ENCODE measurements at places on chromosomes 11 and 22.

DNA sequence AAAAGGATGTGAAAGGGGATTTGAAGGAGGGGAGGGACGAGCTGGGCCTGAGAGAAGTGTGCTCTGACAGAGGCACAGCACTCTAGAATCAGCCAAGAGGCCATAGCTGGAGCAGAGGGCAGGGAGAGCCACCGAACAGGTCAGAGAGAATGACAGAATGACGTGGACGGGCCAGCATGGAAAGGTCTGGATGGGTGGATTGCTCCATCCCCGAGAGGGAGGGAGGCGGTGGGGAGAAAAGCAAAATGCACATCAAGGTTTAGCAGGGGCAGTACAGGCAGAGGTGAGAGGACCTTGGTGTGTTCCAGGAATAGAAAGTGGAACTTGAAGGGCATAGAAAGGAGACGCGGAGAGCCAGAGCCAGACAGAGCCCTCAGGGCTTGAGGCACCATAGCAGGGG is 6.9 kb downstream of the PMM1 start:
- no peak for DNase-seq

DNA sequence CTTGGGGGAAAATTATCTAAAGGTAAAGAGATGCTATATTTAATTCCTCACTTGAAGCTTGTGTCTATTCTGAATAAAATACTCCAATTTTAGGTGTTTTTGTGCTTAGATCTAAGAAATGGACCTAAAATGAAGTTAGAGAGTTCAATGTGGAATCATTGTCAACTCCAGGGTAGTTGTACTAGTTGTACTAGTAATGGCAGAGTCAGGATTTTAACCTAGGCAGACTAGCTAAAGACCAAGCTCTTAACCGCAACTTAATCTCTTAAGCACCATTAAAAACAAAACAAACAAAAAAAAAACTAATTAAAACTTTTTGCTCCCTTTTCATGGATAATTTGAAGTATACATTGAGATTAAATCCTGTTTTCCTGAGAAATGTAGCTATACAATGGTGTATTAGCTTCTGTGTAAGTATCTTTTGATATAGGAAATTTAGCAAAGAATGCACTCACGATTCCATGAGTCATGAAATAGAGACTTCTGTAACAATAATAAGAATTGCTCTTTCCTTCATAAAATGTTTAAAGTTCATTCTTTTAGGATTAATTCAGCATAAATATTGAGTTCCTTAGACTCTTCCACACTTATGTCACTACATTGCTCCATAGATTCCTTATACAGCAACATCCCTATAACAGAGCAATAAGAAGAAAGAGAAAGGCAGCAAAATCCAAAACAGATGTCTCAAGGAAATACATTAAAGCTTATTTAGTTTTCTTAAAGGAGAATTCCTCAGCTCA is 26.5 kb upstream of the SOX6 start:
- DNase-seq, result no peak

DNA sequence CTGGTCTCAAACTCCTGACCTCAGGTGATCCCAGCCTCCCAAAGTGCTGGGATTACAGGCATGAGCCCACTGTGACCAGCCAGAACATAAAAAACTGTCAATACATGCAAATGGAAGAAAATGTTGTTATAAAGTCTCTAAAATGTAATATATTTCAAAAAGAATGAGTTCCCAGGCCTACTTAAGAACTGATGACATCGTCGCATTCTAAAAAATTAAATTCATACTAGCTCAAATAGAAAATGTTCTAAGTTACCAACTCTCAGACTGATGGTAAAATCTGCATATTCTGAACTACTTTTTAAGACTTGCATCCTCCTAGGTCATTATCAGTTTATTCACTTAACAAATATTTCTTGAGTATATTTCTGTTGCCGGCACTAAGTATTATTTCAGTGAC is 163.3 kb downstream of the CADM1 start:
- no peak for DNase-seq

DNA sequence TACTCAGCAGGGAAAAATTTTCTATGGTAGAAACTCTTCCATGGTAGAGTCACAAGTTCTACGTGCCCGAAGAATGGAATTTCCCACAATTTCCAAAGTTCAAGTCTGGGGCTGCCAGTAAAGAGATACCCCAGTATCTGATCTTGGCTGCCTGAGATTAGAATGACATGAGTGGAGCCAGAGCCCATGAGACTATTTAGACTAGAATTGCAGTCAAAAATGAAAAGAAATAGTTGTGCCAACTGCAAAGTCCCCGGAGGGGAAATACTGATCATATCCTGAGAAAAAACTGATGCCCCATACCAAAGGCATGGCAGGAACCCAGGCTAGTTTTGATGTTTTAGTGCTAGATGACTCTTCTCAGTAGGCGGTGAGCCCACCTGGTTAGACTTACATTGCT is 11.2 kb downstream of the MAJIN start:
- DNase-seq, result no peak

DNA sequence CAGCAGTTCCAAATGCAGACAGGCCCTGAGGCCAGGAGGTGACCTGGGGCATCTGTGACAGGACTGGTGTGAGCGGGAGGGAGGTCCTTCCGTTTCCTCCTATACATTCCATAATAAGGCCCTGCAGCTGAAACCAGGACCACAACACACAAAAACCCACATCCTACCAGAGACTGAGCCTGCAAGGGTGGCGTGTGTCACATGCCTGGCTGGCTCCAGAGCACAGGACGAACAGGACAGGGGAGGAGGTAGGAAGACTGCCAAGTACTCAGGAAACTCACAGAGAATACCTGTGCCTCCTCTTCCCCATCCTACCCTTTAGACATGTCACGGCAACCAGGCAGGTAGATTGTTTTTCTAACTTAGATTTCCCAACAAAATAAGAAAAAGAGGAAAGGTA is 103.9 kb downstream of the ARL14EP start:
- no peak for DNase-seq

GRCh38 chr22:44542561-44543222 is 44.7 kb upstream of the RTL6 start:
- DNase-seq, result no peak
